ENCODE measurements at places on chromosomes 1 and 21.

GRCh38 chr21:27480841-27481261 lies 514.0 kb upstream of the ADAMTS5 start:
- no peak for DNase-seq

GRCh38 chr1:81509594-81509993 lies 291.1 kb upstream of the ADGRL2 start:
- DNase-seq = no peak

DNA sequence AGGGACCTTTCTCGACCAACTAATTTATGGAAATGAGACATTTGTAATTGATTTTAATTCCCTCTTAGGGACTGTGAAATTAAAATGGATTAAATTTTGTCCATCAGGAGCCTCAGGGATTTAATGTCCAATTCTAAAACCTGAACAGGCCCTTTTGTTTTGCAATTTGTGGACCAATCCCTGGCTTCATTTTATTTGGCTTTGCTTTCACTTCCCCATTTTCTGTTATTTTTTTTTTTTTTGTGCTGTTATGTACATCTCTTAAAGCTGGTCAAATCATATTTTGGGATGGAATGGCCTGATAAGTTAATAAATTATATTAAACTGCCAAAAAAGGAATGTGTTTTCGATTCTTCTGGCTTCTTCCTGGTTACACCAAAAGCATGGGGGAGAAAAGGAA lies 28.9 kb downstream of the ZSCAN20 start:
- DNase-seq = no peak

DNA sequence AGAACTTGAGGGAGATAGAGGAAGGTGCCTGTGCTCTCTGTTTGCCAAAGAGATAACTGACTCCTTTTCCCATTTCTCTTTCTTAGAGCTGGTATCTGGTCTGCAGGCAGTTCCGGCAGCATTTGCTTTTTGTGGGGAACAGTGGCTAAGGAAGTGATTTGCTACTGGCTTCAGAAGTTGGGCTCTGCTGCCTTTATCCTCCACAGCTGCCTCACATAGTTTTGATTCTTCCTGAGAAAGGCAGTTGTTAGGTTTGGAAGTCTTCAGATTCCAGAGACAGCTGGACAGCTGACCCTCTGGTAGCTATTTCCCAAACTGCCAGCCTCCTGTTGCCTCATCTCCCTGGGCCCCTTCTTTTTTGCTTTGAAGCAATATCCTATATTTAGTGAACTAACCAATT lies 62.6 kb upstream of the MACF1 start:
- no peak for DNase-seq

DNA sequence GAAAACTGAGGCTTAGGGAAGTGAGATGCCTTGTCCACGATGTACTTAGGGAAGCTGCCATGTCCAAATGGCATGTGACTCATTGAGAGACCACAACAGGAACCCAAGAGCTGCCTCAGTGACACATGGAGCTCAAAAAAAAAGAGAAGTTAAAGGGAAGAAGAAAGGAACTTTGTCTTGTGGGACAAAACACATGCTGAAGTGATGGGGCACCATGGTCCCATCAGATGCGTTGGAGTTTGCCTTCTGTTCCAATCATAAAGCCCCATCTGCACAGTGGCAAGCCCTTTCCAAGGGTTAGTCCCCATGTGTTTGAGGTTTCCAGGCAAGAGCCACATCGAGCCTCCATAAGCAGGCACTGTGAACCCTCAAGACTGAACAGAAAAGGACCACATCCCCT lies 8.0 kb downstream of the MED8 start:
- no peak for DNase-seq

Data from GM10248 (cell line).